Fibroblast of pulmonary artery (primary cell): ENCODE measurements at places on chromosomes 16 and 17.

- peak; percentile 19 for DNase-seq
Observed at GRCh38 chr17:30958187-30958586, 12.7 kb upstream of the RNF135 start.

DNA sequence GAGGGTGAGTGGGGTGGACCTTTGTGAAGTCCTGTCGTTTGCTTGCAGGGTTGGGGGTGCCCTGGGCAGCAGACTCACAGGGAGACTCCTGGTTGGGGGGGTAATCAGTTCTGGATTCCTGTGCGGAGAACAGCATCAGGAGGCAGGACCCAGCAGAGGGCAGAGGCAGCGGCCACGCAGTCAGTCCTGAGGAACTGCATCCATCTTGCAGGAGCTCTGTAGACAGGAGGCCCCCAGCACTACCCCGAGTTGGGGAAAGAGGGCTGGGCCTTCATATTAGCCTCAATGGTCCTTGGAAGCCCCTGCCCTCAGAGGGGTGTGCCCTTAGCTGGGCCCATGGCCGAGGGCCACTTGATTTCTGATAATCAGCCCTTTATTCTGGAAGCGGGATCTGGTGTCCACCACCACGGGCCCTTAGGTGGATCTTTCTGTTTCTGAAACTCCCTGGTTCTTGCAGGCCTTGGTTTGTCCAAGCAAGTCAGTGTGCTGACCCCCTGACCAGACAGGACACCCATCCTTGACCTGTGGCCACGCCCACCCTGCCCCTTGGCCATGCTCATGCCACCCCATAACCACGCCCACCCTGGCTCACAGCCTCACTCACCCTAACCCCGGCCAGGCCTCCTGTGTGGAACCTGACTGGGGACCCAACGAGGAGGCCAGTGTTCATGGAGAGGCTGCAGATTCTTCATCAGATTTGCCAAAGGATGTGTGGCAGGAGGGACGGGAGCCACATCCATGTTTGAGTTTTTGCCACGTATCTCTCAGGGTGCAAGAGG, 73.5 kb upstream of the CBX4 start:
- DNase-seq = no peak

- peak; percentile 87 for DNase-seq
Observed at GRCh38 chr17:2892305-2892971, 96.2 kb downstream of the RAP1GAP2 start.

DNA sequence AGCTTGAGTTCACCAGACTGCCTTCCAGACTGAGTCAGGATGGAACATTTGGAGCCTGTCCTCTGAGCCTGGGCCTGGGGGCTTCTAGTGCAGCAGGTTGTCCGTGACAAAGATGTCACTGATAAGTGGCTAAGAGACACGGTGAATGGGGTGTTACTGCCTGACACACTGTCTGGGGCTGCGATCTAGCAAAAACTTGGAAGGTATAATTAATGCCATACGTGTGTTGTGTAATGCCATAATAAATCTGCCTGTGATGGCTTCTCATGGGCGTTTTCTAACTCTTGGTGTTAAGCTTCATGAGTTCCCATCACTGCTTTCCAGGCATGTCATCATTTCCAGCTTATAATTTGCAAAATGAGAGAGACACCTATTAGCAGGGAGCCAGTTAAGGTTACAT, 215.4 kb downstream of the UTP18 start:
- DNase-seq = no peak

DNA sequence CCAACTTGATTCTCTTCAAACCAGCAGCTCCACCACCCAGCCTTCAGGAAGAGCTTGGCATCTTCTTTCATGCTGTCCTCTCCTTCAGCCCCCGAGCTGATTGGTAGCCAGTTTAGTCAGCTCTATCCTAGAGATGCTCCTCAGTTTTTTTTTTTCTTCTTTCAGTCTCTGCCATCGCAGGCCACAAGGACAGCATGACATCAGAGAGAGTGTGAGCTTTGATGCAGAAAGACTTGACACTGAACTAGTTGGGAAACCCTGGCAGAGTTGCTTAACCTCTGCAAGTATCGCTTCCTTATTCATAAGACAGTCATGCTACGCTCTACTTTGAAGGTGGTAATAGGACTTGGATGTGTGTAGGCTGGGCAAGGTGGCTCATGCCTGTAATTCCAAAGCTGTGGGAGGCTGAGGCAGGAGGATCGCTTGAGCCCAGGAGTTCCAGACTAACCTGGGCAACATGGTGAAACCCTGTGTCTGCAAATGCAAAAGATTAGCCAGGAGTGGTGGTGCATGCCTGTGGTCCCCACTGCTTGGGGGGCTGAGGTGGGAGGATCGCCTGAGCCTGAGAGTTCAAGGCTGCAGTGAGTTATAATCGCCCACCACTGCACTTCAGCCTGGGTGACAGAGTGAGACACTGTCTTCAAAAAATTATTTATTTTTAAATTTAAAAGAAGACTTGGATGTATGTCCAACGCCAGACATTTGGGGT, 2.6 kb downstream of the CD300LB start:
- no peak for DNase-seq

DNA sequence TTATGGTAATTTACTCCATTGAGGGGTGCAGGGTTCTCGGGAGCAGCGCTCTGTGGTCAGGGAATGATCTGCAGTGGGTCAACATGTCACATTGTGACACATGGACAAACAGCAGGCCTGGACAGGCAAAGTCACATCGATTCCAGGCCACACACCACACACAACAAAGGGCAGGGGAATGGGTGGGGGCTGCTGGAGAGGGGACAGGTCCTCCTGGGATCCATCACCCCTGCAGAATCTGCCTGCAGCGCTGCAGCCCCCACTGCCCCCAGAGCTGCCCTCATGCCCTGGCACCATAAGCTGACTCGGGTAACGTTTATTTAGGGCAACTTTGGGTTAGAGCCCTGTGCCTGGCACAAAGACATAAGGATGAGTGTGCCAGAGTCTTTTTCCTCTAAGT, 9.1 kb downstream of the PEMT start:
- no peak for DNase-seq

DNA sequence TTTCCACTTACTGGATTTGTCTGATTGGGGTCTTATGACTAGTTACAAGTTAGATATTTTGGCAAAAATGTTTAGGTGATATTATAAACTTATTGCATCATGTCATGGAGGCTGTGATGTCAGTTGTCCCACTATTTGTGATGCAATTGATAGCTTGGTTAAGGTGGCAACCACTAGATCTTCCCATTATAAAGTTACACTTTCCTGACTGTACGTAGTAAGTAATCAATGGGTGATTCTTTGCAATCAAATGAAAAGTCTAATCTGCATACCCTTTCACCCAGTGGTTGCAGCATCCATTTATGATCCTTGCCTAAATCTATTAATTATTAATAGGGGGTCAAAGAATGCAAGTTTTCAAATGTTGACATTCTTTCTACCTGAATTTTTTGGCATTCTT, 4.4 kb upstream of the PCTP start:
- DNase-seq = no peak
